Cortex of kidney (tissue), 1 donor: ENCODE measurements at places on chromosomes 6 and 20.

DNA sequence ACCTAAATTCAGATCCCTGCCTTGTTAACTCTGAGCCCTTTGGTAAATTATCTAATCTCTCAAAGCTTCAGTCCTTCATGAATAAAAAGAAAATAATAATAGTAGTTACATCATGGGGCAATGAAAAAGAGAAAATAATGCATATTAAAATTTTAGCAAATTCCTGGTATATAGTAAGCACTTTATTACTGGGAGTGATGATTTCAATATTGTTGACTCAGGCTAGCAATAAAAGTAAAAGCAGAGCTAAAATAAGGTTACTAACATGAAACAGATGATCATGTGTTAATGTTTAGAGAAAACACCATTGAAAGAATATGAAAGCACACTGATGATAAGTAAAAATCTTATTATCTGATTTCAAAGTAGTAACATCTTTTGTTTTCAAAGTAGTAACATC is 13.6 kb downstream of the GINS1 start:
- no peak for DNase-seq

DNA sequence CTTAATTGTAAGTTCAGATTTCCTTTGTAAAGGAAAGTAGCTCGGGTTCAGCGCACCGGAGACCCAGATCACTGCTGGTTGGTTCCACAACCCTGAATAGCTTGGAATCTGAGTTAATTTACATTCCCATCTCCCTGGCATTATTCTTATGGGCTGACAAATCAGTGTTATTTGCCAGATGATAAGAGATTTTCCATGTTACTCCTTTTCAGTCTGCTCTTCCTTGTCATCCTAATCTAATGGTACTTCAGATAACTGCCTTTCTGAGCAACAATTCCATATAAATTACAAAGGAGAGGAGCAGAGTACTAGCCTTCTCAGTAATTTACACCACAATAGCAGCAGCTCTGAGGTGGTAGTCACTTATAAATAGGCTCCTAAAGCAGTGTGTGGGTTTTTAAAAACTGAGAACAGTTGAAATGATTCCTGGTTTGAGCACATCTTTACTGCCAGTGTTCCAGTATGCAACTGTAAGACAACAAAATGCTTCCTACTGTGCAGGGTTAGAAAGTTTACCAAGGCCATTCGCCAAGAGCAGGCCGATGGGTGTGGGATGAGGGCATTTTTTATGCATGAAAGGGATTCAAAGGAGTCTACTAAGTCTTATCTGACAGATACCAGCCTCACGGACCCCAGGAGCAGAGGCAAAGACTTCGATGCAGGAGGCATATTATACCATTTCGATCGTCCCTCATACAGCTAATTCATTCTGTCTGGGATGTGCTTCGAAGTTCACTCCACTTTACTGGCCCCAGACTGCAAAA is 89.7 kb downstream of the NDUFAF5 start:
- DNase-seq: no peak

- no peak for DNase-seq
Measured at GRCh38 chr6:1658212-1659005, 48.7 kb downstream of the FOXC1 start.

GRCh38 chr20:58344741-58345140 is 35.2 kb downstream of the RAB22A start:
- DNase-seq: no peak

DNA sequence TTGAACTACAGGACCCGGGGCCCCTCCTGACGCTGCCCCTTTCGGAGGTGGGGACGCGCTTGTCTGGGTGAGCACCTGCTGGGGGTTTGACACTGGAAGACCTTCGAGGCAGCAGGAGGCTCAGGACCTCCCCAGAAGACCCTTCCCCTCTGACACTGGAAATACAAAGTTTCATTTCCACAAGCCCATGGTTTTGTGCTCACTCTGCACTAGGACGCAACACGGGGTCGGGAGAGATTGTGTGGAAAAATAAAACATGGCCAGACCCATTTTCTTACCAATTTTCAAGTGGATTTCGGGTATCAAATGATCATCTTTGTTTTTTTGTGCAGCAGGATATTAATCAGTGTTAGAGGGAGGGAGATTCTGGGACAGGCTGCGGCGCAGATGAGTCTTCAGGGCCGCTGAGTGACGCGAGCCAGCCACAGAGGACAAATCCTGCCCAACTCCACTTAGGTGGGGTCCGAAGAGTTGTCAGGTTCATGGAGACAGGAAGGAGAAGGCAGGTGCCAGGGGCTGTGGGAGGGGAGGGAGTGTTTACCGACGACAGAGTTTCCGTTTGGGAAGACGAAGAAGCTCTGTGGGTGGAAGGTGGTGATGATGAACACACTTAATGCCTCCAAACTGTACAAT is 160.0 kb upstream of the AFDN start:
- no peak for DNase-seq

GRCh38 chr6:142773324-142773723 is 171.7 kb downstream of the HIVEP2 start:
- DNase-seq: no peak
